Stimulated activated CD8-positive, alpha-beta memory T cell treated with anti-CD3 and anti-CD28 coated beads, Interleukin-2, amount 100 ng/mL, for 48 hours (primary cell): ENCODE measurements at places on chromosomes 4 and X.

GRCh38 chr4:40749717-40750460 lies at the start of gene NSUN7:
TSS of gene NSUN7 (plus strand) at chr4:40749955. CDS start at chr4:40750694, 739 bp downstream.
- DNase-seq = peak; percentile 12

- no peak for DNase-seq
Observed at GRCh38 chr4:87011340-87012034, 76.7 kb downstream of the AFF1 start.

GRCh38 chr4:161419822-161420221 lies 744.0 kb downstream of the FSTL5 start:
- no peak for DNase-seq

GRCh38 chr4:89665662-89666061 lies 171.3 kb downstream of the SNCA start:
- no peak for DNase-seq
